Mucosa of gallbladder (tissue), 1 donor: ENCODE measurements at places on chromosomes 7 and 10. TPM values are rescaled to one million over a fixed set of nuclear protein-coding genes. Genes with fewer than 3 reads are reported as not detected.

DNA sequence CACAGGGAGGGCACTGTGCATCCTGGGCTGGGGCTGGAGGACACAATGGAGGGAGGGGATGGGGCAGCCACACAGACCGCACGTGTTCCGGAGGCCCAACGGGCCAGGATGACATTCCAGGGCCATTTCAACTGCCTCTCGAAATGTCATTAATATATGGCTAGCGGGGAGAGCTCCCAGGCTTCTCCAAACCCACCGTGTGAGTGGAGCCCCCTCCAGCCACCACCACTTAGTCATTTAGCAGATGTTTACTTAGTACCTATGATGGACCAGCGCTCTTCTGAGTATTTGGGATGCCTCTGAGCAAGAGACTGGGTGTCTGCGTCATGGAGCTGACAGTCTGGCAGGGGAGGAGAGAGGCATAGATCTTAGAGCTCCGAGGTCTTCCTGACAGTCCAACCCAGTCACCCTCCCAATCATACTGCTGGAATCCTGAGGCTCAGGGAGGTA is 107.3 kb downstream of the ZMIZ1 start:
- no peak for DNase-seq

BTBD16 gene
- 1.2 TPM for total RNA-seq

ICA1 gene
- 26.4 TPM for total RNA-seq

- DNase-seq = no peak
Observed at GRCh38 chr10:2023687-2024086, 286.4 kb upstream of the ADARB2 start.

- DNase-seq = no peak
Observed at GRCh38 chr7:36851382-36851781, 127.1 kb upstream of the AOAH start.

DNA sequence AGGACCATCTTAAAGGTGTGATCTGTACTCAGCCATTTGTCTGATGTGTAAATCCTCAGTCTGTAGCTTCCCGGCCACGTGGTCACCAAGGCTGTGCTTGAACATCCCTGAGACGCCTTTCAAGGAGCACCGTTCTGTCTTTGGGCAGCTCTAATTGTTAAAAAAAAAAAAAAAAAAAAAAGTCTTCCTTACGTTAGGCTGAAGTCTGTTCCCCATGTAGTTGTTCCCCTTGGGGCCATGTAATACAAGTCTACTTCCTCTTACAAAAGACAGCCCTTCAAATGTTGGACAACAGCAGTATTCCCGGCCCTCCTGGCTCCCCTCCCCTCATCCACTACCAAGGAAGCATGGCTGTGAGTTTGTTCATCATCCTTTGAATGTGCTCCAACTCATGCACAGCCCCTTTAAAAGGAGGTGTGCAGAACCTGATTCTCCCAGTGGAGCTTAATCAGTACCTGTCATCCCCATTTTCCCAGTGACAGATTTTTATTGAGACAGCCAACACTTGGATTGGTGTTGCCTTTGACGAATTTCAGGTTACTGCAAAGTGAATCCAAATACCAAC is 392.2 kb upstream of the GALNT17 start:
- DNase-seq = no peak

TSPAN33 gene
- 16.2 TPM for total RNA-seq

MRPL43 gene
- total RNA-seq = 104 TPM

- DNase-seq = no peak
Observed at GRCh38 chr10:61157182-61157581, 213.2 kb upstream of the RHOBTB1 start.

DNA sequence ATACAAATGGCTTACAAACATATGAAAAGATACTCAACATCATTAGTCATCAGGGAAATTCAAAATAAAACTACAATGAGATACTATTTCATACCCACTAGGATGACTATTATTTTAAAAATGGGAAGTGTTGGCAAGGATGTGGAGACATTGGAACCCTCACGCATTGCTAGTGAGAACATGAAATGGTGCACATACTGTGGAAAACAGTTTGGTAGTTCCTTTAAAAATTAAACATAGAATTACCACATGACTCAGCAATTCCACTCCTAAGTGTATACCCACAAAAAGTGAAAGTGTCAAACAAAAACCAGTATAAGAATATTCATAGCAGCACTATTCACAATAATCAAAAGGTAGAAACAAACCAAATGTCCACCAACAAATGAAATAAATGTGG is 48.5 kb upstream of the SHTN1 start:
- no peak for DNase-seq

- DNase-seq = no peak
Observed at GRCh38 chr7:17681965-17682364, 258.3 kb downstream of the SNX13 start.

GNG11 gene
- total RNA-seq = 13.4 TPM

DNA sequence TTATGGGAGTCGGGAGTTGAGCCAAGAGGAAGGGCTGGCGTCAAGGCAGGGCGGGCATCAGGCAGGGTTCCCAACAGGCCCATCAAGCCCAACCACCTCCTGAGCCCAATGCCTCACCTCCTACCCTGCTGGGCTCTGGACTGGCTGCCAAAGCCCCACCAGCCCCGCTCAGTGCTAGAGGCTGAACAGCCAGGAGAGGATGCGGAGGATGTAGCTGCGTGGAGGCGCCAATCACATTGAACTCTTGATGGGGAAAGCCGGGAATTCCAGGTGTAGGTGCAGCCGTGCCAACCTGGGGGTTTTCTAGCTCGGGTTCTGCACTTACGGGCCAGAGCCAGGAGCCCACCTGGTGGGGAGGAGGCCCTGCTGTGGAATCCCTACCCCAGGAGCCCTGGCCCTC is 12.9 kb downstream of the ATP5MF start:
- no peak for DNase-seq

GRCh38 chr10:43585046-43585445 is 10.6 kb upstream of the ZNF239 start:
- DNase-seq = no peak

GRCh38 chr10:73868655-73869195 is 5.6 kb downstream of the CAMK2G start:
- DNase-seq = no peak

DNA sequence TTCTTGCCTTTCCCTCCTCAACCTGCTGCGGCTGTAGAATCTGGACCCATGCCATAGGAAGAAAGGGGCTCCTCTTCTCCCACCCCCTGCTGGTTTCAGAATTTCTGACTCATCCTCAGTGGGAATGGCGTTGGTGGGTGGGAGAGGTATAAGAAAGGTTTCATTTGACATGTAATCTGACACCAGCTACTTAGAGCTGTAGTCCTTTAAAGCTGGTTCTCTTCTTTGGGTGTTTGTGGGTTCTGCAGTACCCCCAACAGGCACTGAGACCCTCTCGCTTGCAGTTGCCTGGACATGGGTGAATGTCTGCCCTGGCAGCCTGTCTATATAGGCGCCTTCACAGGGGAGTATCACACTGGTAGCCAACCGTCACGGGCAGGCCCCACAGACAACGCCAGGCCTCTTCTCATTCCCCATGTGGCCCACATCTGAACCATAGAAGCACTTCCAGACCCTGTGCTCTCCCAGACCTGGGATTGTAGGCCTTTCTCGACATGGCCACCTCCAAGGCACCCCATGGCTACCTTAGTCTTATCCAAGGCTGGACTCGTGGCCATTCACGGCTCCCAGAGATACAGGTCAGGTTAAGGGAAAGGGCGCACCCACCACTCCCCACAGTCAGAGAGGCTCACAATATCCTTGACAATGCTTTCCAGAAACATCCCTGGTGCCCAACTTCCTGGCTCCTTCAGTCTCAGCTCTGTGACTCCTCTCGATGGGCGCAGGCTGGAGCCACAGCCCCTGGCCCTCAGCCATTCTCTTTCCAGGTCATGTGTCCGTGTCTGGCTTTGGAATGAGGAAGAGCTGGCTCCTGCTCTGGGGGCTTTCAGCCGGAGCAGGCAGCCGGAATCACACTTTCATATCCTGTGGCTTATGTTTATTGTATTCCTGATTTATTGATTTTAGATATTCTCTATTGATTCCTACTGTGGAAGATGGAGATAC is 17.5 kb downstream of the ZNF862 start:
- DNase-seq = no peak

- DNase-seq = no peak
Observed at GRCh38 chr7:89926701-89927100, 227.6 kb upstream of the STEAP1 start.

PAX4 gene
- not detected for total RNA-seq

PPIF gene
- total RNA-seq = 49.4 TPM

MYOF gene
- total RNA-seq = 99.3 TPM

LRRD1 gene
- total RNA-seq = not detected

- DNase-seq = no peak
Observed at GRCh38 chr7:5200561-5201235, 10.7 kb downstream of the WIPI2 start.

DNA sequence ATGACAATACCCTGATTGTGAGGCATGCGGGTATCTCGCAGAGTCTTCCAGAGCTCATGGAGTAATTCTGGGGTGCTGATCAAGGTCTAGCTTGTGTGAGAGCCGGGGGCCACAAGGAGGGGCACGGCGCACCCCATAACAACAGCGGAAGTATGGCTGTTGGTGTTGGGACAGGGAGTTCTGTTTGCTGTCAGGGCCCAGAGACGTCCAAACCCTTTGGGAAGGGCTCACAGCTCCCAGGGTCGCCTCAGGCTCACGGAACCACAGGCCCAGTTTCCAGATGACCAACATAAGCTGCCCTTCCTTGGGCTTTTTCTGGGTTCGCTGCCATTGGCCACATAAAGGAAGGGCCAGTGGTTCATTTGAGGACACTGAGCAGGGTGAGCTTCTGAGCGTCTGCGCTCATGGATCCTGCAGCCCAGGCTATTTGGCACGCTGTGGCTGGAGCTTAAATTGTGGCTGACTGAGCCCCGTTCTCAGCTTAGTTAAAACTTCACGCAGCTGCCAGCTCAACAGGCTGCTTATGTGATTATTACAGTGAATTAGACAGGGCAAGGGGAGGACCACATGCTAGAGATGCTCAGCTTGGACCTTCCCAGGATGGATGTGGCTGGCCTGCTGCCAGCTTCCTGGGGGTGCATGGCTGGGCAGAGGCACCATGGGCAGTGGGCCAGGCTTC is 92.3 kb downstream of the DNAJB6 start:
- DNase-seq = no peak

- no peak for DNase-seq
Observed at GRCh38 chr7:135833642-135834041, 85.0 kb upstream of the FAM180A start.

GRCh38 chr7:147279964-147280374 is 1163.4 kb downstream of the CNTNAP2 start:
- no peak for DNase-seq

- no peak for DNase-seq
Observed at GRCh38 chr7:44286182-44286617, 39.2 kb downstream of the CAMK2B start.

GRCh38 chr7:48170506-48170905 is 752 bp upstream of the ABCA13 start:
- no peak for DNase-seq

- DNase-seq = no peak
Observed at GRCh38 chr10:93807371-93807770, 49.6 kb downstream of the LGI1 start.

DNA sequence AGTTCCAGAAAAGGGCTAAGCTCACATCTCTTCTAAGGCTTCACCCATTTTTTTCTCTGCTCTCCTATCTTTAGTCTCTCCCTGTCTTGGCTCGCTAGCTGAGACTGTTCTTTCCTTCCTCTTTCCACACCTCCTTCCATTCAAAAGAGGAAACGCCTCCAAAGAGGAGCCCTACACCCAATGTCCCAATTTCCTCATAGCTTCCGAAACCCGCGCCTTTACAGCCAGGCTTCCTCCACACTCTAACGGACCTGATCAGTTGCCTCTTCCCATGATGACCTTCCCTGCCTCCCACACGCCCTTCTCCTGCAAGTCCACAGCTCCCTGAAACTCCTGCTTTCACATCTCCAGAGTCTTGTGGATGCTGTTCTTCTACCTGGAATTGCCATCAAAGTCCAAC is 71.7 kb downstream of the COBL start:
- no peak for DNase-seq

DNA sequence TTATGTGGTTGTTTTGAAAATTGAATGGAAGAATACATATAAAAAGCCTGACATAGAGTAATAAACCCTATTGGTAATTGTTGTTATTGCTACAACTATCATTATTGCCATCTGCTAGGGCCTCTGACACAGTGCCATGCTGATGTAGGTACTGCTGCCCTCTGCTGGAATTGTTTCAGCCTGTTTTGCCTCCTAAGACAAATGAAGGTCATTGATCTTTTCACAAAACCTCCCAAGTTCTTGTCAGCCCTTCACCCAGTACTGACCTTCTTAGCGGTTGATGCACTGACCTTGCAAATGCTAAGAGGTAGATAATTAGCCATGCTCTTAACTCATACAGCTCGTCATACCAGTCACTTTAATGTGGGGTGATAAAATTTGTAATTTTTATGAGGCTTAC is 975.2 kb downstream of the SORCS1 start:
- no peak for DNase-seq

EBF3 gene
- total RNA-seq = 1.8 TPM

DNA sequence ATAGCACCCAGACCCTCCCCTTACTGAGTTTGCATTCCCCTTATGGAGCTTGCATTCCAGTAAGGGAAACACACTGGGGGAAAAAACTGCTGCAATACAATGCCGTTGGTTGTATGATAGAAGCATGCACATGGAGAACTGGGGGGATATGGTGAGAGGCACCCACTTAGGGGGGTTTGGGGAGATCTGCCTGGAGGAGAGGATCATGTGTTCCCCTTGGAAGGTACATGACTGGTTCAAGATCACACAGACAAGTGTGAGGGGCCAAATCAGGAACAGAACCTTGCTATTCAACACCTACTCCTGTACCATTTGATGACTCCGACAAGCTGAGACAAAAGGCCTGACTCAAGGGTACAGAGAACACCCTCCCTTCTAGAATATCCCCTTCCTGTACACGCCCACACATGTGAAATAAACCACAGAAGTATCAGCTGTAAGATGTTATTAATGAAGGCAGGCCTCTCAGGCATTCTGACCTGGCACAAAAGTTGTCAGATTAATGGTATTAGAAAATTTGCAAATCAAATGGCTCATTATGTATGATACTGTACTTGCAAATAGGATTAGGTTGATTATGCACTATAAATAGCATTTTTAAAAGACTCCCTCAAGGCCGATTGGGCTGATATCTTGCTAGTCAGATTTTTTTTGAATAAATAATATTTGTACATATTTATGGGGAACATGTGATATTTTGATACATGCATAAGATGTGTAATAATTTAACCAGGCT is 122.2 kb downstream of the NPY start:
- no peak for DNase-seq

DNA sequence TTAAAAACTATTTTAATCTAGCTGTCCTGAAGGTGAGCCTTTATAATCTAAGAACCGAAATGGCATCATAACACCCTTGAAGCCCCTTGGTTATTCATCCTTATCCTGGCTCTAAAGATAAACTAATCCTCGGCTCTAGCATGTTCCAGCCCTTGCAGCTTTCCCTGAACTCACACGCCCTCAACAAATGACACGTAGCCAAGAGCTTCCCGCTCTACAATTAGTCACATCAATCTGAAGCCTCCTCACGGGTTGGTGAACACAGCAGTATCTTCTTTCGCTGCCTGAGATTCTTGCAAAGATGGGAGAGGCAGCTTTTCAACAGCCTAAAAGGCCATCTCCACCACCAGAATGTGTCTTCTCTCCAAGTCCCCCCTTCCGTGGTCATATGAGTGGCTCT is 4.1 kb downstream of the FRMD4A start:
- DNase-seq = no peak
